Endothelial cell of umbilical vein (primary cell): ENCODE measurements at places on chromosomes 3 and 15.

- no peak for DNase-seq
Observed at GRCh38 chr15:74349241-74349778, 18.1 kb downstream of the CYP11A1 start.

- peak; percentile 57 for DNase-seq
Observed at GRCh38 chr3:48695393-48695753, 9.7 kb upstream of the NCKIPSD start.

DNA sequence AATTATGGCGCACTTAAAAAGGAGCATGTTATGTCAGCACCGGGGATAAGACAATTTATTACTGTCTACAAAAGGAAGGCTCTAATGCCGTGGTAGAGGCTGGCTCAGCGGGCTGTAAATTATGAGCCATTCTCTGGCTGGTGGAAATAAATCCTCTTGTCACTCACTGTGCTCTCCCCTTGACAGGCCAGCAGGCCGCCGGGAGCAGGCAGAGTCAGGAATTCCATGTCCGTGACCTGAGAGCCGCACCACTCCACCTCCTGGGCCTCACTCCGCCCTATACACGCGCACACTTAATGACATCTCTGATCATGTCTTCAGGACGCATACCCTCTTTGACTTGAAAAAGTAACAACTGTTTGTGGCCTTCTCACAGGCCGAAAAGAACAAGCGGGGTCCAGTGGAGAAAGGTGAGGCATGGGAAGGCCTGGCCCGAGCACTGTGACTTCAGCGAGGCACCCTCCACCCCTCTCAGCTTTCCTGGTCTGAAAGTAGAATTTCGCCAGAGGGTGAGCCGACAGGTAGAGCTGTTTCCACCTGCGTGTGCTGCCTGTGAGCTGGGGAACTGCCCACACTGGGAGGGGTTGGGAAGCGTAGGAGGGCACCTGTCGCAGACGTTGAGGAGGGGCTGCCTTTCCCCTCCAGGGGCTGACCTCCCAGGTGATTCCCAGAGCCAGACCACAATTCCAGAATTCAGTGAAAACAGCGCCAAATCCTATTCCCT, 13.2 kb upstream of the PCSK6 start:
- no peak for DNase-seq

GRCh38 chr3:97975466-97975865, 3.2 kb upstream of the RIOX2 start:
- DNase-seq, result no peak

- no peak for DNase-seq
Observed at GRCh38 chr15:70319466-70319865, 221.7 kb upstream of the TLE3 start.
